ENCODE measurements at places on chromosomes 2 and 18. TPM values are rescaled to one million over a fixed set of nuclear protein-coding genes. Genes with fewer than 3 reads are reported as not detected.

- no peak for DNase-seq
Measured at GRCh38 chr18:31490833-31491232, 7.1 kb upstream of the DSG2 start.

- DNase-seq = peak; percentile 66
Measured at GRCh38 chr2:234203135-234203984, 152.9 kb downstream of the SPP2 start.

GRCh38 chr2:205646680-205647079, 35.6 kb upstream of the NRP2 start:
- no peak for DNase-seq

- DNase-seq = no peak
Measured at GRCh38 chr2:196983934-196984333, 57.4 kb upstream of the PGAP1 start.

- DNase-seq = peak; percentile 85
Measured at GRCh38 chr2:19811186-19811585, 90.6 kb downstream of the TTC32 start.

DNA sequence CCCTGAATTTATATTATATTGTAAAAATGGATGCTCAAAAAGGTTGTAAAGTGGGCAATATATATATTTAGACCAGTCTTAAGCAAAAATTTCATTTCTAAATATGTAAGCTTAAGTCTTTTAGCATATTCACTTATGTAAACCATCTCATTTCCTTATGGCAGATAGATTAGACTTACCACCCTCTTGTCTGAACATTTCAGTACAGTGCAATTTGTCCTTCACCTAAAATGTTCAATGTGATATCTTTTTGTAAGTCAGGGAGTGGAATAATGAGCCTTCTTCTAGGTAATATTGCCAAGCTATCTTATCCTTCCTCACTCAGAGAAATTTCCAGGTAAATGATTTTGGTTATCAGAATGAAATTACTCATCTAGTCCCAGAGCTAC, 92.3 kb downstream of the KLF7 start:
- DNase-seq = no peak

- DNase-seq = no peak
Measured at GRCh38 chr18:36770315-36770946, 58.4 kb downstream of the TPGS2 start.

- no peak for DNase-seq
Measured at GRCh38 chr2:218262237-218262600, 1.4 kb downstream of the GPBAR1 start.

DNA sequence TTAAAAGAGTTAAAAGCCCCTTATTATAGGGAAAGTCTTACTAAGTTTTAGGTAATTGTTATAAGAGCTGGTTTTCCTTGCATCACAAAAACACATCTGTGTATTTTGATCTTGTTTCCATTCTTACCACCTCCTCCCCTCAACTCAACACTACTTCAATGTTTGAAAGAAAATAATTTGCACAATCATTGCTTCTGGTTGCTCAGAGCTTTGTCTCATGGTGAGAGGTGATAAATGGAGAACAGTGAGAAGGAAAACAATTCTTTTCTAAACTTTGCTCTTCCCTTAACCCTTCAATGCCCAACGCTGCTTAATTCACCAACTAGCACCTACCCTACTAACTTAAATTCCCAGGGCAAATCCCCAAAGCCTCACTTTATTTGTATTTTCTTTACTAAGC, 268.1 kb upstream of the LINC00305 start:
- DNase-seq = no peak

Gene AMER3
- not detected for total RNA-seq

Gene CFAP210
- total RNA-seq = not detected

Gene CASP8
- 17.9 TPM for total RNA-seq

Gene RMDN2
- 11.0 TPM for total RNA-seq

Gene ZNF638
- total RNA-seq = 132 TPM

Gene IMP4
- 94.7 TPM for total RNA-seq
